Amniotic stem cell (primary cell): ENCODE measurements at places on chromosomes 5 and 9.

GRCh38 chr9:130301483-130302286 is 36.1 kb downstream of the HMCN2 start:
- DNase-seq = no peak

DNA sequence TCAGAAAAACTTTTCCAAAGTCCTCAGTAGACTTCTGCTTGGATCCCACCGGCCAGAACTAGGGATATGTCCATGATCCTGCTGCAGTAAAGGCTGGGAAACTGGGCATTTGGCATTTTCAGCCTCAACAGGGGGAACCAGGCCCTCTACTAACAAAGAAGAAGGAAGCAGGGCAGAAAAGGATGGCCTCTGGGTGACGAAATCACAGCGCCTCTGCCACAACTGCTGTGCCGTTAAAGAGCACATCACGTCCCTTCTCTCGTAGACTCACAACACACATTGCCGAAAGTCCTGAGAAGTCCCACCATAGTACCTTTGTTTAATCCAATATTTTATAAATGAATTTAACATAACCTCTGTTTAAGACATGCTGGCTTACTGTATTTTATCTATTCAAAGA is 10.4 kb upstream of the AFAP1L1 start:
- no peak for DNase-seq

DNA sequence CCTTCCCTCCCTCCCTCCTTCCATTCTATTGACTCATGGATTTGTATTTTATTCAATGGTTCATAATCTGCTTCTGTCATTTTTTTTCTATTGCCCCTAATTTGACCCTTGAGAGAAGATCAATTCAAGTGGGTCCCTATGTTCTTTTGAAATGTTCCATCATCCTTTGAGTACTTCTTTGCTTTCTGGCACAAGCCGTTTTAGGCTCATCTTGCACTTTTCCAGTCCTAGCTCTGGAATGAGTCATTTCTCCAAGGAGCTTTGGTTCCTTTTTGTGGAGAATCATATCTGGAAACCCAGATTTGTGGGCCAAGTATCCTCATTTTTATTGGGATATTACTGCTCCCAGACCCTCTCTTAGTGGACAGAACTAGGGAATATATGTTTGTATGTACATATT is 126.8 kb upstream of the PTPN3 start:
- no peak for DNase-seq

GRCh38 chr5:116939641-116940040 is 365.0 kb upstream of the SEMA6A start:
- DNase-seq = no peak

DNA sequence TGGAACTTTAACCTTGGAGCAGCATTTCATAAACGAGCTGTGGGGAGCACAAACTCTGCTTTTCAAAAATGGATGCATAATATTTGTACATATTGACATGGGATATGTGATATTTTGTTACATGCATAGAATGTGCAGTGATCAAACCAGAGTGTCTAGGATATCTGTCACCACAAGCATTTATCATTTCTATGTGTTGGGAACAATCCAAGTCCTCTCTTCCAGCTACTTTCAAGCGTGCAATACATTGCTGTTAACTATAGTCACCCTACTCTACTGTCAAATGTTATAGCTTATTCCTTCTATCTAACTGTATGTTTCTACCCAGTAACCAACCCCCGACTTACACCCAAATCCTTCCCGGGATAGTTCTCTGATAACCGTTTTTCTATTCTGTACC is 15.0 kb upstream of the C5orf58 start:
- DNase-seq = no peak
